ENCODE measurements at places on chromosomes 5 and 9. TPM values are rescaled to one million over a fixed set of nuclear protein-coding genes. Genes with fewer than 3 reads are reported as not detected.
A peak's percentile ranks its signal among the peaks of the same experiment; 100 is the strongest.

GRCh38 chr5:1254196-1254595 lies 29.0 kb downstream of the SLC6A18 start:
- H3K27me3 ChIP-seq, result peaks cover 4% of the 10 kb centered on the region
- H3K36me3 ChIP-seq, result no peaks in the 10 kb centered on the region
- no peak for DNase-seq
- no peak overlapping the region for H3K27ac ChIP-seq
- no peak overlapping the region for H3K4me3 ChIP-seq

- H3K36me3 ChIP-seq, result no peaks in the 10 kb centered on the region
- no peaks in the 10 kb centered on the region for H3K27me3 ChIP-seq
- H3K4me3 ChIP-seq, result no peak overlapping the region
- H3K27ac ChIP-seq, result no peak overlapping the region
- H3K4me1 ChIP-seq, result no peaks in the 10 kb centered on the region
Measured at GRCh38 chr9:116432051-116432450, 255.1 kb upstream of the TRIM32 start.

GRCh38 chr5:13218518-13218917 lies 726.0 kb downstream of the DNAH5 start:
- H3K27me3 ChIP-seq, result no peaks in the 10 kb centered on the region
- no peak overlapping the region for H3K27ac ChIP-seq
- no peak overlapping the region for H3K4me3 ChIP-seq
- H3K4me1 ChIP-seq, result peaks cover 7% of the 10 kb centered on the region
- DNase-seq, result no peak
- no peaks in the 10 kb centered on the region for H3K36me3 ChIP-seq

- H3K36me3 ChIP-seq, result peaks cover 14% of the 10 kb centered on the region
- H3K27ac ChIP-seq, result no peak overlapping the region
- no peak overlapping the region for H3K4me3 ChIP-seq
- H3K4me1 ChIP-seq, result peaks cover 23% of the 10 kb centered on the region
Measured at GRCh38 chr5:34870382-34870781, 31.4 kb downstream of the TTC23L start.

GRCh38 chr9:95587021-95587964 lies 70.5 kb upstream of the PTCH1 start:
- H3K4me1 ChIP-seq, result peaks cover under 1% of the 10 kb centered on the region
- no peak for DNase-seq
- H3K27me3 ChIP-seq, result no peaks in the 10 kb centered on the region
- H3K27ac ChIP-seq, result no peak overlapping the region

GRCh38 chr5:74631081-74631953 lies 9.2 kb downstream of the ENC1 start:
- peaks cover 38% of the 10 kb centered on the region for H3K36me3 ChIP-seq
- peaks cover 95% of the 10 kb centered on the region for H3K4me1 ChIP-seq
- H3K27me3 ChIP-seq, result no peaks in the 10 kb centered on the region

DNA sequence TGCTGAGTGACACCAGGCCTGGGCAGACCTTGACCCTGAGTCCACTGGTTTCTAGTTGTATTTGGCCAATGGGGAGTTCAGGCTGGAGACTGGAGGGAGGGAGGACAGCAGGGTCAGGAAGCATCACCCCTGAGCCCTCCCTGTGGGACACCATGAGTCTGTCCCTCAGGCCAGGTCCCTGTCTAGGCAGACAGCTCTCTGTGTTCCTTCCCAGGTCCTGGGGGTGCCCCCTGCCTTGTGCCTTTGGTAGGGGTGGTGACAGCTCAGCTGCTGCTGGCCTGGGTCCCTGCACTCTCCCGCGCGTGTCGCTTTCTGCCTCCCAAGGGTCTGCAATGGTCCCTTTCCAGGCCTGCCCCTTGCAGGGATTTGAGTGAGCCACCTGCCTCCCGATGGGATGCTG lies 125.5 kb downstream of the OLFM1 start:
- H3K36me3 ChIP-seq, result no peaks in the 10 kb centered on the region
- H3K27me3 ChIP-seq, result peaks cover 9% of the 10 kb centered on the region
- H3K4me3 ChIP-seq, result no peak overlapping the region
- no peak overlapping the region for H3K27ac ChIP-seq
- peaks cover 24% of the 10 kb centered on the region for H3K4me1 ChIP-seq
- no peak for DNase-seq

DNA sequence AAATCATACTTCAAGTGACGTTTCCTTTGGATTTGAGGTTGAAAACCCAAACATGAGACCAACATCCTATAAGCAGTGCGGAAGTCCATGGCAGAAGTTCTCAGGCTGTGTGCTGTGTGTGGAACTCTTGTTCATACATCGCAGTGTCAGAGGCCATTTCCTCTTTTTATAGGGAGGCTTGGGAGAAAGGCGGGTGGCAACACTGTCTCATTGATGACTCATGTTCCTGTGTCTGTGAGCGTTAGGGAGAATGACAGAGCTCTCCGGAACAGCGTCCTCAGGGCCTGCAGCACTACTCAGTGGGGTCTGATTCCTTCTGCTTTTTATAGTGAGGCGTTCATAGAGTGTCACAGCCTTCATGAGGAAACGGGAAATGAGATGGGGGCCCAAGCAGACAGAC lies 98.8 kb upstream of the BASP1 start:
- no peaks in the 10 kb centered on the region for H3K27me3 ChIP-seq
- H3K36me3 ChIP-seq, result no peaks in the 10 kb centered on the region
- peak overlapping the region; percentile 60 for H3K4me3 ChIP-seq
- peak overlapping the region; percentile 98 for H3K27ac ChIP-seq
- H3K4me1 ChIP-seq, result peaks cover 60% of the 10 kb centered on the region

DNA sequence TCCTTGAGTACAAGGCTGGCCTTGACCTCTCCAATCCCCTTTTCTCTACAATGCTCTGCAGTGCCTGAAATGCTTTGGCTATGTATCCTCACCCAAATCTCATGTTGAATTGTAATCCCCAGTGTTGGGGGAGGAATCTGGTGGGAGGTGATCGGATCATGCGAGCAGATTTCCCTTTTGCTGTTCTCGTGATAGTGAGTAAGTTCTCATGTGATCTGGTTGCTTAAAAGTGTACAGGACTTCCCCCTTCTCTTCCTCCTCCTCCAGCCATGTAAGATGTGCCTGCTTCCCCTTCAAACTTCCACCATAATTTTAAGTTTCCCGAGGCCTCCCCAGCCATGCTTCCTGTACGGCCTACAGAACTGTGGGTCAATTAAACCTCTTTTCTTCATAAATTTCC lies 28.5 kb upstream of the AKNA start:
- DNase-seq, result no peak
- H3K4me1 ChIP-seq, result peaks cover 36% of the 10 kb centered on the region
- H3K27me3 ChIP-seq, result no peaks in the 10 kb centered on the region

DNA sequence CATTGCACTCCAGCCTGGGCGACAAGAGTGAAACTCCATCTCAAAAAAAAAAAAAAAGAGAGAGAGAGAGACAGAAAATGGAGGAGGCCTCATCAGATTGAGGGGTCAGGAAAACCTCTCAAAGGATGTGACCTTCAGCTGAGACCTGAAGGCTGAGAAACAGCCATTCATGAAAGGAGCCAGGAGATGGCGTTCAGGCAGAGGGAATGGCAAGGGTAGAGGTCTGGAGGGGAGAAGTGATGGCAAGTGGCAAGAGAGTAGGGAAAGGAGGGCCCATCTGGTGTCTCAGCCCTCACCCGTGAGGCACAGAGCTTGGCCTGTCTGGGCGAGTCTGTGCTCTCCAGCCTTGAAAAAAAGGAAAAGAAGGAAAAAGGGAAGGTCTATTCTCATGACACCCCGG lies 17.0 kb downstream of the CAMK2A start:
- DNase-seq, result peak; percentile 31
- peaks cover 2% of the 10 kb centered on the region for H3K27me3 ChIP-seq
- peaks cover 15% of the 10 kb centered on the region for H3K4me1 ChIP-seq
- no peak overlapping the region for H3K4me3 ChIP-seq
- H3K36me3 ChIP-seq, result no peaks in the 10 kb centered on the region

GRCh38 chr5:104019956-104020355 lies 457.4 kb upstream of the NUDT12 start:
- no peak for DNase-seq
- H3K27me3 ChIP-seq, result no peaks in the 10 kb centered on the region
- no peak overlapping the region for H3K4me3 ChIP-seq
- H3K36me3 ChIP-seq, result peaks cover 3% of the 10 kb centered on the region
- no peak overlapping the region for H3K27ac ChIP-seq

- peaks cover 29% of the 10 kb centered on the region for H3K27me3 ChIP-seq
- peak overlapping the region; percentile 73 for H3K4me3 ChIP-seq
- no peaks in the 10 kb centered on the region for H3K36me3 ChIP-seq
- H3K4me1 ChIP-seq, result peaks cover 3% of the 10 kb centered on the region
- DNase-seq, result no peak
Measured at GRCh38 chr5:174311121-174311520, 265.6 kb downstream of the NSG2 start.

- no peak overlapping the region for H3K4me3 ChIP-seq
- H3K4me1 ChIP-seq, result no peaks in the 10 kb centered on the region
- no peak for DNase-seq
Measured at GRCh38 chr5:378976-379742, 57.6 kb downstream of the AHRR start.

GRCh38 chr9:89060790-89061189 lies 69.5 kb downstream of the S1PR3 start:
- no peaks in the 10 kb centered on the region for H3K27me3 ChIP-seq
- no peak overlapping the region for H3K27ac ChIP-seq
- no peaks in the 10 kb centered on the region for H3K4me1 ChIP-seq
- H3K36me3 ChIP-seq, result peaks cover 14% of the 10 kb centered on the region
- no peak overlapping the region for H3K4me3 ChIP-seq

- H3K27me3 ChIP-seq, result peaks cover 15% of the 10 kb centered on the region
- peak; percentile 56 for DNase-seq
- H3K27ac ChIP-seq, result peak overlapping the region; percentile 78
- no peaks in the 10 kb centered on the region for H3K36me3 ChIP-seq
- H3K4me3 ChIP-seq, result peak overlapping the region; percentile 87
Measured at GRCh38 chr5:139711067-139711905, 63.1 kb downstream of the CXXC5 start.

GRCh38 chr5:157689942-157690689 lies 18.8 kb downstream of the C5orf52 start:
- H3K4me1 ChIP-seq, result no peaks in the 10 kb centered on the region
- no peak overlapping the region for H3K4me3 ChIP-seq
- H3K36me3 ChIP-seq, result peaks cover 8% of the 10 kb centered on the region
- no peak overlapping the region for H3K27ac ChIP-seq
- DNase-seq, result no peak

DNA sequence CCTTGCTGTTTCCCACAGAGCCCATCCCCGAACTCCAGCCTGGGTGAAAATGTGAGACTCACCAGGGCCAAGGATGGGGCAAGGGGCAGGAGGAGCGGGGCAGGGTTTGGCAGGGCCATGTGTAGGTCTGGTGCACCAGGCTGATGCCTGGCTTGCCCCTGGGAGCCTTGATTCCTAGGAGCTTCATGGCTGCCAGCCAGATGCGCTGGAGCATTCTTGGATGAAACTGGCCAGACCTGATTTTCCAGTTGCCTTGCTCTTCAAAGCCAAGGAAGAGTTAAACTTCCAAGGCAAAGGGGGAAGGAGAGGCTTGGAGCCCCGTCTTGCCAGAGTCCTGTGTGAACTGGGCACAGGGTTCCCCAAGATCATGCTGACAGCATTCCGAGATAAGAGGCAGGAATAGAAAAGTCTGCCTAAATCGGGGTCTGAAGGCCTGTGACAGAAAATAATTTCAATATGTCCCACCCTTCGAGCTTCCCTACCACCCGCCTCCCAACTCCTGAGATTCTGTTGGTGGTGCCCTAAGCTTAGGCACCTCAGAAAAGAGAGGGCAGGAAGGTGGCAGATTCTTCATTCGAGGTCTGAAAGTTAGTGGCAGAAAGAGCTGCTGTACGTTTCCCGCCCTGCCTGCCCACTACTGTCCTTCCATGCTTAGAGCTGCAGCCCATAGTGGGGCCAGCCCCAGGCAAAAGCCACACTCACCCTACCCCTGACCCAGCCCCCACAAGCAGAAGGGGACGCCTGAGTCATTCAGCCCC lies 20.4 kb downstream of the FAT2 start:
- no peak for DNase-seq
- H3K27ac ChIP-seq, result no peak overlapping the region
- peaks cover 3% of the 10 kb centered on the region for H3K27me3 ChIP-seq

DNA sequence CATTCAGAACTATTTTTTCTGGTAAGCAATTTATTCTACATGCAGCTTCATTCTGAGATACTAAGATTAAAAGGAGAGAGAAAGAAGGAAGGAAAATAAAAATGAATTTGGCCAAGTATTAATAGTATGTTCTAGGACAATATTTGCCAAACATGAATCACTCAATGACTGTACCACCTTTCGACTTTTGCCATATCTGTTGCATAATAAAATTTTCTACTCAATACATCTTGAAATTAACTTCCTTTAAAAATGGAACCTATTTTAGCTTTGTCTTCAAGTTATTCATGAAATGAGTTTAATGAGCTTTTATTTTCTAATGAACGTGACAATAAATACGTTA lies 111.8 kb downstream of the MARCHF3 start:
- no peak overlapping the region for H3K27ac ChIP-seq
- DNase-seq, result no peak
- H3K27me3 ChIP-seq, result no peaks in the 10 kb centered on the region
- H3K4me3 ChIP-seq, result no peak overlapping the region

GRCh38 chr9:29241320-29241719 lies 1668.0 kb upstream of the C9orf72 start:
- no peaks in the 10 kb centered on the region for H3K36me3 ChIP-seq
- no peak for DNase-seq
- no peak overlapping the region for H3K4me3 ChIP-seq
- no peak overlapping the region for H3K27ac ChIP-seq

- no peak overlapping the region for H3K27ac ChIP-seq
- no peak overlapping the region for H3K4me3 ChIP-seq
- peaks cover 4% of the 10 kb centered on the region for H3K27me3 ChIP-seq
- no peak for DNase-seq
- peaks cover 19% of the 10 kb centered on the region for H3K4me1 ChIP-seq
Measured at GRCh38 chr5:3933966-3934365, 338.3 kb downstream of the IRX1 start.

- no peak overlapping the region for H3K27ac ChIP-seq
- no peaks in the 10 kb centered on the region for H3K4me1 ChIP-seq
- no peaks in the 10 kb centered on the region for H3K27me3 ChIP-seq
- H3K4me3 ChIP-seq, result no peak overlapping the region
Measured at GRCh38 chr5:21806271-21806670, 1046.9 kb downstream of the CDH12 start.

GRCh38 chr9:35341021-35341420 lies 148.9 kb upstream of the RUSC2 start:
- peaks cover 4% of the 10 kb centered on the region for H3K36me3 ChIP-seq
- no peak overlapping the region for H3K4me3 ChIP-seq
- DNase-seq, result no peak
- no peaks in the 10 kb centered on the region for H3K27me3 ChIP-seq
- H3K4me1 ChIP-seq, result peaks cover 6% of the 10 kb centered on the region
- H3K27ac ChIP-seq, result peak overlapping the region; percentile 17

GRCh38 chr5:39224196-39224761 lies 4.9 kb upstream of the FYB1 start:
- H3K4me1 ChIP-seq, result no peaks in the 10 kb centered on the region
- no peaks in the 10 kb centered on the region for H3K27me3 ChIP-seq
- no peak overlapping the region for H3K27ac ChIP-seq
- H3K36me3 ChIP-seq, result no peaks in the 10 kb centered on the region
- H3K4me3 ChIP-seq, result no peak overlapping the region

DNAH5 gene
- total RNA-seq, result 0.12 TPM

HTR1A gene
- not detected for total RNA-seq

JMY gene
- total RNA-seq, result 3.0 TPM

TMEM174 gene
- not detected for total RNA-seq

MYMK gene
- not detected for total RNA-seq

ELAVL2 gene
- 26.0 TPM for total RNA-seq

SH3GL2 gene
- 1.1 TPM for total RNA-seq

S100Z gene
- total RNA-seq, result not detected

FGF18 gene
- total RNA-seq, result 2.4 TPM

ENDOG gene
- total RNA-seq, result 23.7 TPM

TMEM267 gene
- 10.2 TPM for total RNA-seq

FBLL1 gene
- 5.9 TPM for total RNA-seq

FOXD4L6 gene
- 0.48 TPM for total RNA-seq

CRHBP gene
- 0.20 TPM for total RNA-seq

CCL27 gene
- total RNA-seq, result 0.86 TPM

CDKN2A gene
- not detected for total RNA-seq
